Stimulated activated CD4-positive, alpha-beta T cell treated with anti-CD3 and anti-CD28 coated beads, Interleukin-1b, Interleukin-23, amount 100 ng/mL, for 24 hours (primary cell): ENCODE measurements at places on chromosomes 4 and X.

- no peak for DNase-seq
Observed at GRCh38 chrX:150694738-150695410, 1.7 kb downstream of the MTMR1 start.

GRCh38 chr4:159401226-159401712 is 298.4 kb downstream of the RAPGEF2 start:
- no peak for DNase-seq

GRCh38 chr4:25632135-25632534 is 23.5 kb upstream of the SLC34A2 start:
- no peak for DNase-seq

DNA sequence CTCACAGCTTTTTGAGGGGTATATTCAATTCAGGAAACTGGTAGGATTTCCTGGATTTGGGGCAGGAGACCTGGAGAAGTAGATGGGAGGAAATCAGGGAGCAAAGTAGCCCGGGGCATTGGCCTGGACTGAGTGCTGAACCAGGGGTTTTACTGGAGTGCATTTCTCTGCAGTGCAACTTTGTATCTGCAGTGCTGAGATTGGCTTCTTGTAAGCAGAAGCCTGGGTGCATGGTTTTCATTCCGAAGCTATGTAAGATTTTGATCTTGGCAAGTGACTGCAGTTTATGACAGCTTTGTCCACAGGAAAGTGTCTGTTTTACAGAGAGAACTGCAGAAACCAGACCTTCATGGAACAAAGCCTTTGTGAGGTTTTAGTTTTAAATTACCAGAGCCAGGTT is 158.3 kb downstream of the SPCS3 start:
- DNase-seq = no peak

GRCh38 chr4:94621491-94622080 is 136.2 kb upstream of the BMPR1B start:
- DNase-seq = no peak

GRCh38 chrX:110119480-110119879 is 116.6 kb downstream of the TMEM164 start:
- no peak for DNase-seq

DNA sequence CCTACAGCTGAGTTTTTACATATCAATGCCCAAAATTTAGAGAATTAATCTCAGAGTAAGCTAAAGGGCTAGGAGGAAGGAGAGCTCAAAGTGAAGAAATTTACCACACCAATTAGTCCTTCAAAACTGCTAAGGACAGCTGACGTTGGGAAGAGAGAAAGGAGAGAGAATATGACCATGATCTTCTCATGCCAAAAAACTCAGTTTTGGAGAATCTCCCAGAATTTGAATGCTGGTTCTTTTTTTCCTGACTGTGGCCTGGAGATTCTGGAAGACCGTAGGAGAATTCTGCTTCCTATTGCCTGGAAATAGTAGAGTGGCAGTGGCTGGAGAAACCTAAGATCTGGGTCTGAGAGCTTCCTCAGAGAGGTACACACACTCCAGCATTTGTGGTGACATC is 834.4 kb upstream of the SLIT2 start:
- no peak for DNase-seq

DNA sequence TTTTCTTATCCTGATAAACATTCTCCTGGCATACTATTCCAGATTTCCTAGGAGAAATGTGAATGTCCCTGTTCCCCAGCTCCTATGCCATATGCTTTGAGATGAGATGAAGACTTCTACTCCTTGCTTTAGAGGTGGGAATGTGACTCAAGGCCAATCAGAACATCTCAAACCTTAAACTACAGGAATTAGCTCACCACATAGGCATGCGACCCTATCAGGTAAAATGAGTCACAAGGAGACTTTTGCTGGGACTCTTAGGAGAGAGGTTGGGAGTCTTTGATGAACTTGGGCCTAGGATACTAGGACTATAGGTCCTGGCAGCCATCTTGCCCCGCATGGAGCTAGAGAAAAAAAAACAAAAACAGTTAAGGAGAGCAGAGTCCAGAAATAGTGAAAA is 5.8 kb upstream of the USO1 start:
- no peak for DNase-seq
